ENCODE measurements at places on chromosomes 4 and X.

- no peak for DNase-seq
Observed at GRCh38 chr4:124053872-124054538, 657.4 kb downstream of the SPRY1 start.

GRCh38 chrX:31280580-31280979 is 208.7 kb upstream of the FTHL17 start:
- no peak for DNase-seq

DNA sequence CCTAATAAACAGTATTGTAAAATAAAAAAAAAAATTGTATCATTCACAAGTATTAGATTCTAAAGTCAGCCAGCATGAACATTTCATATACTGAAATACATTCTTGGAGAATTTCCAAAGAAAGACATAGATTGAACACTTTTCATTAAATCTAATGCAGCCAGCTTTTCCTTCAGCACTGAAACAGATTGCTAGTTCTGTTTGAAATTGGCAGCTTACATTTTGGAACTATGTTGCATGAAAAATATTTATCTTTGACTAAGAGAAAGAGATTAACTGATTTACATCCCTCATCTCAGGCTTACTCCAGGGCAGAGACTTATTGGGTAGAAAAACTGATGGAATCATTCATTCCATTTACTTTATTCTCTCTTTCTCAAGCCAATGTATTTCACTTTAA is 272.7 kb downstream of the PDHA2 start:
- DNase-seq, result no peak

GRCh38 chr4:38280323-38280706 is 320.1 kb downstream of the PTTG2 start:
- DNase-seq, result no peak

DNA sequence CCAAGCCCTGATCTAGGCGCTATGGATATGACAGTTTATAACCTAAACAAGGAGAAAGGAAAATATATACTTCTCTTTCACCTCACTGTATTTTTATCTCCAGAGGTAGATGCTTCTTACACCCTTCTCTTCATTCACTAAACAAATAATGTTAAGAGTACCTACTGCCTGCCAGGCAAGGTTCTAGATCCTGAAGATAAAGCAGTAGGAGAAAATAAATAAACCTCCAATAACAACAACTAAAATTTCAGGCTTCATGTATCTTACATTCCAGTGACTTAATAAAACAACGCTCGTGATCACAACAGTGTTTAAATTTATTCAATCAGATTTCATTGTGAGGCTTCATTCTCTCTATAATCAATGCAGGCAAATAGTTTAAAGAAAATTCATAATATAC is 20.7 kb downstream of the PDGFC start:
- no peak for DNase-seq

DNA sequence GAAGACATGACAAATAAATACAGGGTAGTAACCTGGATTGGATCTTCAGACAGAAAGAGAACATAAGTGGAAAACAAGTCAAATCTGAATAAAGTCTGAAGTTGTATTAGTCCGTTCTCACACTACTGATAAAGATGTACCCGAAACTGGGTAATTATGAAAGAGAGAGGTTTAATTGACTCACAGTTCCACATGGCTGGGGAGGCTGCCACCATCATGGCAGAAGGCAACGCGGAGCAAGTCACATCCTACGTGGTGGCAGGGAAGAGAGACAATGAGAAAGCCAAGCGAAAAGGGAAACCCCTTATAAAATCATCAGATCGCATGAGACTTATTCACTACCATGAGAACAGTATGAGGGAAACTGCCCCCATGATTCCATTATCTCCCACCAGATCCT is 82.8 kb downstream of the USP46 start:
- no peak for DNase-seq

GRCh38 chr4:3684546-3684945 is 81.6 kb upstream of the ADRA2C start:
- DNase-seq, result no peak

Data from RWPE1 (cell line).